Smooth muscle cell of the brain vasculature (primary cell): ENCODE measurements at places on chromosomes 5 and 9.

- no peak for DNase-seq
These were observed 9.1 kb downstream of the GSN start for GRCh38 chr9:121277026-121277425.

DNA sequence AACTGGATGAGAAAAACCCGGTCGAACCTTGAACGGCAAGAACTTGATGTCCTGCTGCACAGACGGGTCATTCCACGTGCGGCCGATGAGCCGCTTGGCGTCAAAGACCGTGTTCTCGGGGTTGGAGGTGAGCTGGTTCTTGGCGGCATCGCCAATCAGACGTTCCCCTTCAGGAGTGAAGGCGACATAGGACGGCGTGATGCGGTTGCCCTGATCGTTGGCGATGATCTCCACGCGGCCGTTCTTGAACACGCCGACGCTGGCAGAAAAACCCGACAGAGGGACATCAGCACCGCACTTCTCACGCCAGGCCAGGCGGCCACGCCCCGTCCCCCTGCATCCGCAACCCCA is 519 bp downstream of the HSPA5 start:
- DNase-seq, result no peak

GRCh38 chr9:93209097-93209496 is 25.2 kb downstream of the WNK2 start:
- DNase-seq, result no peak

DNA sequence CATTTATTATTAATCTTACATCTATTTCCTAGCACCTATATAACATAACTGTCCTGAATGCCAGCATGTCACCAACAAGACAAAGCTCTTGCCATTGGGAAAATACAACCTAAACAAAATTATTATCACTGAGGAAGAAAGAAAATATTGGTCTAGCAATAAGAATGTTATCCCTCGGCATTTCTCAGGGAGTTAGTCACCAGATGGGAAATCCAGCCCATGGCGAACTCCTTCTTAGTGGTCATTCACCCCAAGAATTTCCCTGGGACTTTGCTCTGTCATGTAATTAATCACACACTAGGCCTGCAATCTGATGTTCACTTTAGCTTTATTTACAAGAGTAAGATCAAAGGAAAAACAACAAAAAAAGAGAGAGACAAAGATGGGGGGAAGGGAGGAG is 56.1 kb upstream of the TAS2R1 start:
- no peak for DNase-seq

- no peak for DNase-seq
These were observed 92.5 kb downstream of the PPIC start for GRCh38 chr5:122944051-122944450.

DNA sequence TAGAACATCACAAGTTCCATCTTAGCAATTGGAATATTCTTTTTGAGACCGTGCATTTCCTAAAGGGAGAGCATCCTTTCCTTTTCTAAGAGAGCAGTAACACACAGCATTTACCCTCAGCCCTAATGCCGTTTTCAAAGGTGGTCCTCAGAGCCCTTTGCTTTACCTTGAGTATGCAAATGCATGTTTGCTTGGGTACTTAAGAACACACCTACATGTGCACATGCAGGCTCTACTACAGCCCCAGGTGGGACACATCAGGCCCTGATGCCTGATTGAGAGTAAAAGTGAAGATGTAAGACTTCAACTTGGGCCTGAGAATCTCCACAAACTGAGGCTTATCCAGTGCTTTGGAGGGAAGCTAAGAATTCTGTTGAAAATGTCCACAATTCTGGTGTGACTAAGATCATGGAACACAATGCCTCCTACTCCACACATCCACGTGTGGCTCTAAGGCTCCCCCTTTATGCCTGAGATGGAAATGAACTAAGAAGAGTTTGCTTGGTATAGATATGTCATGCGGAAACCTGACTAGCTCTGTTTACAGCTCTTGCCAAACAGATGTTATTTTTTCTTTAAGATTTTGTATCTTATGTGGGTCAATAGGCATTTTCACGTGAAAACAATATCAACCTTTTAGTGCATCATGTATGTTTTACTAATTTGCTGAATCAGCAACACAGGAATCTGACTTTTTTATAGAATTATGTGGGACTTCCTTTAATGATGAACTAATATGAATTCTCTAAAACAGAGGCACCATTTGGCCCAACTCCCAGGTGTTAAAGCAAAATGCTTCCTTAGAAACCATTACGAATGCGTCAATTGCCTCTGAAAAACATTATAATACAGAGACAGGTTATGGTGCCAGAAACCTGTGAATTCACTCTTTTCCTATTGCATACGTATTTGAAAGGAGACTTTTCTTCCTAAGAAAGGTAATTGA is 48.9 kb upstream of the SLC2A8 start:
- no peak for DNase-seq

DNA sequence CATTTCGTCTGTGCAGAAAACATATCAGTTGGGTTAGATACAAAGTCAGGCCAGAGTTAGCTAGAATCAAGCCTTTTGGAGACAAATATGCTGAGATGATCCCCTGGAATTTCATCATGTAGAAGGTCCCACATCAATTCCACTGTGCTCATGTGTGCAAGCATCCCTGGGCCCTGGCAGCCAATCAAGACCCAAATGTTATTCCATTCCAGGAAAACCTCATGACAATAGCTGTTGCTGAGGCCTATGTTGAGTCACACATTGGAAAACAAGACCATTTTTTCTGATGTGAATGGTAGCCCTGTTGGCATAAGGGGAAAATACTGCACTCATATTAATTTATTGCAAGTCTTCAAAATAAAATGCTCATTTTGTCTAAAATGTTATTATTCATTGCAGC is 11.5 kb downstream of the SPOCK1 start:
- DNase-seq, result no peak
